Stimulated activated CD4-positive, alpha-beta T cell treated with anti-CD3 and anti-CD28 coated beads, TNF-alpha, amount 100 ng/mL, for 1 hour (primary cell): ENCODE measurements at places on chromosomes 3 and 15.

DNA sequence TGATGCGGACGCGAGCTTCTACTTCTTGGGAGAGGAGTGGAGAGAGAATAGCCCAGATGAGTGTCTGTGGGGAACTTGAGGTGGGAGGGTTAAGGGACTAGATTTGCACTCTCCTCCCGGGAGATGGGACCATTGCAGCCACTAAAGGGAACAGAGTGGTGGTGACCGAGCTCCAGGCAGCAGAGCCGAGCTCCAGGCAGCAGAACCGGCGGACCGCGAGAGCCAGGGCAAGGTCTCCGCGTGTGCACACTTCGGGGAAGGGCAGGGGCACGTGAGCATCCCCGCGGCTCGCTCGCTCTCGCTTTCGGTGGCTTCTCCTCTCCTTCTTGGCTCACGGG lies 1.1 kb downstream of the IGDCC3 start:
- no peak for DNase-seq

- DNase-seq: no peak
These were observed 284 bp upstream of the TSC22D2 start for GRCh38 chr3:150407808-150408220.

- no peak for DNase-seq
These were observed 41.1 kb upstream of the CHRNB4 start for GRCh38 chr15:78682004-78682651.

DNA sequence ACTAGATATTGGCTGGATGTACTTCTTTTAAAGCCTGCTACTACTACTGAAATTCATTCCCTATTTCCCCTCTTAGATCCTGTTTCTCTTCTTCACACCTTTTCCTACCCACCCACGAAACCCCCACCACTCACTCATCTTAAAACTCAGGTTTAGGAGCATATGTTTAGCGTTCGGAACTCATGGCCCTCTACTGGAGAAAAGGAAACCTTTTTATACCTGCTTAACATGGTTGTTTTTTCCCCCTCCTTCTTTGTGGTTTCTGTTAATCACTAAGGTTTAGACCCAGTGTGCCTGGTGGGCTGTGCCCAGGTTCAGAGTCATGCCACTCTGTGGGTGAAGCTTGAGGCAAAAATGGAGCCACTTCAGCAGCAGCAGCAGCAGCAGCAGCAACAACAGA lies 2.6 kb downstream of the ARID3B start:
- peak; percentile 7 for DNase-seq

DNA sequence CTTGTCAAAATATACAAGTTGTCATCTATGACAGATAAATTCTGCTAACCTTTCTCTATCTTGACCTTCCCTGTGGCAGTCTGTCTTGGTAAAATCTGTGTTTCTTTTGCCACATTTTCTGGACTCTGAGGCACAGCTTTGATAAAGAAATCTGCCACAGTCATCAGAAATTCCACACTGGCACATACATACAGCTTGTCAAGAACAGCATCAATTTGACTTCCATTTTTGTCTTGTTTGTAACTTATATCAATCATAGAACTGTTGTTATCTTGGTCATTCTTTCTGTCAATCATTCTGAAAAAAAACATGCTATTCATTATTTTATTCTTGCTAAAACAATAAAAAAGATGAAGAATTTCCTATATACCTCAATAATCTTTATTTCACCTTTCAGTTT lies 130.8 kb downstream of the VPS13C start:
- no peak for DNase-seq
